Iris pigment epithelial cell (primary cell): ENCODE measurements at places on chromosomes 7 and 10.

DNA sequence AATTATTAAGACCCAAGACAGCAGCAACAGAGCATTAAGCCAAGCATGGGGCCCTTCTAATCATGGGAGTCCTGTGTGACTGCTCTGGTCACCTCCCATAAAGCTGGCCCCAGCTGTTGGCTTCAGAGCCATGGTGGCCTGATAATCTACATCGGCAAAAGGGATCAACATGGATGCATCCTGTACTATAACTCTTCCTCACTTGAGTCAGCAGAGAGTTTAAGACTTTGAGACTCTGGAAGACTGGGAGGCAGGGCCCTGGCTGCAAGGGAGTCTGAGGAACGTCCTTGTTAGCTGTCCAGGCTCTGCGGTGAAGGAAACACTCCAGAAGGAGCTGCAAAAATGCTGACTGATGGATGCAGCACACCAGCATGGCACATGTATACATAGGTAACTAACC is 95.0 kb upstream of the KIAA1217 start:
- no peak for DNase-seq

DNA sequence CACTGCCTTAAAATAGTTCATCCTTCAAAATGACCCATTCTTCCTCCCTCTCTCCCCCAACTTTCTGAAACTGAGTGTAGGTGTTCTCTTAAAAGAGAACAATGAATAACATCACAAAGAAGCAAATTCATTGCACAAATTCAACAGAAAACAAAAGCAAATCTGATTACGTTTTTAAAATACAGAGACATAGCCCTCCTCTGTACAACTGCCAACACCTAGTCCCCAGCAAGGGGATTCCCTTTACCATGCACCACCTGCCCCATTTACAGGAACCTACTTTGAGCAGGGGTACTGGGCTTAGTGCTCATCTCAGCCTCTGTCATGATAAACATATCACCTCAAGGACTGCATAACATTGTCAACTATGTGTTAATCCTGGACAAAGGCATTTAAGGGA is 302.8 kb upstream of the AOAH start:
- no peak for DNase-seq

- no peak for DNase-seq
Measured at GRCh38 chr7:130922206-130923112, 188.5 kb upstream of the KLF14 start.

DNA sequence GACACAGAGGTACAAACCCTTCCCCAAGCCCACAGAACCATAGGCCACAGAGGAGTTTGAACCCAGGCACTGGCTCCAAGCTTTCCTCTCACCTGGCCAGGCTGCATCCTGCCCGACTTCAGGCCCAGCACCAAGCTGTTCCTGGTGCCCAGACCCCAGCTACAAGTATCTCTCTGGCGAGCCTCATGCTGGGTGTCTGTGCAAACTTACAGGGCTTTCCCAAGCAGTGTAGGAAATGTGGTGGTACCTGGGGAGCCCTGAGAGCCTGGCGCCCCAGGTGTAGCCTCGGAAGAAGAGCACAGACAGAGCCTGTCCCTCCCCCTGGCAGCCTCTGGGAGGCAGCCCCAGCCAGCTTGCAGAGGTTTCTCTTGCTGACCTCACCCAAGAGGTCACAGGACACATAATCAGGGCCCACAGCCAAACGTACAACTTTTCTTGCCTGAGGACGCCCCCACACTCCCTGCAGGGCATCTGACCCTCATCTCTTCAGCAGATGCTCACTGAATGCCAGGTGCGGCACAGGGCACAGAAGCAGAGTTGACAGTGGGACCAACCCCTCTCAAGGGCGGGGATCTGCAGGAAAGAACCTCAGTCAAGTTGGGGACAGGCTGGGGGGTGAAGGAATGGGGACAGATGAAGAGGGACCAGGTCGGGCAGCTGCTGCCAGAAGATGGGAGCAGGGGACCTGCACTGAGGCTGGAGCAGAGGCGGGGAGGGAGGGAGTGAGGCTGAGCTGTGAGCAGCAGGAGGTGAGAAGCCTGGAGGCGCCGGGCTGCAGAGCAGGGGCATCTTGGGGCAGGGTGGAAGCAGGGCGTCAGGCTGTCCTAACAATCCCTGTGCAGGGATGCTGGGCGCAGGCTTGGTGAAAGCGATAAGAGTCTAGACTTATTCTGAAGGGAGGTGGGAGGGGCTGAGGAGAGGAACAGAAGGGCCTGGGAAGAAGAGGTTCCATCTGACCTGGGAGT is 16.3 kb upstream of the MYL7 start:
- no peak for DNase-seq

DNA sequence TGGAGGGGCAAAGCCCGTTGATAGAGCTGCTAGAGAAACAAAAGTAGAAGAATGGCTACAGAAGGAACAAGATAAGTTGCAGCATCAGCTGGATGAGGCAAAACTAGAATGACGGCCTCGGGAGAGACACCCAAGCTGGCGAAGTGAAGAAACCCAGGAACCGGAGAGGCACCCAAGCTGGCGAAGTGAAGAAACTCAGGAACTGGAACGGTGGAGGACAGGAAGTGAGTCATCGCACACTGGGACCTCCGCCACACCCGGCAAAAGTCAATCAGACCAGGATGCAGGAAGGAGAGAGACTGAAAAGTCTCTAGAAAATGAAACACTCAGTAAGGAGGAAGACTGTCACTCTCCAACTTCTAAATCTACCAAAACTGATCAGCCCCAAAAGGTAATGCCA is 133.0 kb upstream of the NEBL start:
- peak; percentile 78 for DNase-seq

- DNase-seq = no peak
Measured at GRCh38 chr7:106865130-106866041, at the start of gene PIK3CG. PIK3CG (plus strand) TSS chr7:106865282; CDS start chr7:106867562, 2,280 bp downstream.

DNA sequence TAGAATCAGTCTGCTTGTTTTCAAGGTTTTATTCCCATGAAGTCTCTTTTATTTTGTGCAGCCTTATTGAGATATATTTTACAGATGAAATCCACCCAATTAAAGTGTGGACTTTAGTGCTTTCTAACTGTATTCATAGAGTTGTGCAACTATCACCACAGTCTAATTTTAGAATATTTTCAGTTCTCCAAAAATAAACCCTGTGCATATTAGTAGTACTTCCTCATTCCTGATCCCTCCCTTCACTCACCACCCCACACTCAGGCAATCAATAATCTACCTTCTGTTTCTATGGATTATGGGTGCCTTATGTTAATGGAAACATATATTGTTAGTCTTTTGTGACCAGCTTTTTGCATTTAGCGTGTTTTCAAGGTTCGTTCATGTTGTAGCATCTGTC is 185.7 kb upstream of the TMEM72 start:
- DNase-seq = no peak

GRCh38 chr10:72862957-72863356 is 30.6 kb upstream of the OIT3 start:
- DNase-seq = no peak
